GDM1 (cell line): ENCODE measurements at places on chromosomes 7 and 10.
A peak's percentile ranks its signal among the peaks of the same experiment; 100 is the strongest.

DNA sequence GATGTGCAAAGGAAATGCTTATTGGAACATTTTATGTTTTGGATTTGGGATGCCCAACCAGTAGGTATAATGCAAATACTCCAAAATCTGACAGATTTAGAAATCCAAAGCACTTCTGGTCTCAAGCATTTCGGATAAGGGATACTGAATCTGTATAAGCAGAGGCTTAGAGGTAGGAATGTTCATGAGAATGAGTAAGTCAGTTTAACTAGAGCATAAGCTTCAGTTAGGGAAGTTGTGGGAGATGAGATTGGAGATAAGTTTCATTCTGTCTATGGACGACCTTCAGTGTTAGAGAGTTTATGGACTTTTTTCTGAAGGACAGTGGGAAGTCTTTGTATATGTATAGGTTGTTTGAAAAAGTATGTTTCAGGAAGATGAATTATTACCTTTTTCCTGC, 10.4 kb downstream of the TAX1BP1 start:
- DNase-seq = no peak

GRCh38 chr10:119705434-119705831, 20.4 kb upstream of the INPP5F start:
- DNase-seq = no peak

GRCh38 chr10:104146882-104147281, 24.9 kb downstream of the SFR1 start:
- DNase-seq = no peak

DNA sequence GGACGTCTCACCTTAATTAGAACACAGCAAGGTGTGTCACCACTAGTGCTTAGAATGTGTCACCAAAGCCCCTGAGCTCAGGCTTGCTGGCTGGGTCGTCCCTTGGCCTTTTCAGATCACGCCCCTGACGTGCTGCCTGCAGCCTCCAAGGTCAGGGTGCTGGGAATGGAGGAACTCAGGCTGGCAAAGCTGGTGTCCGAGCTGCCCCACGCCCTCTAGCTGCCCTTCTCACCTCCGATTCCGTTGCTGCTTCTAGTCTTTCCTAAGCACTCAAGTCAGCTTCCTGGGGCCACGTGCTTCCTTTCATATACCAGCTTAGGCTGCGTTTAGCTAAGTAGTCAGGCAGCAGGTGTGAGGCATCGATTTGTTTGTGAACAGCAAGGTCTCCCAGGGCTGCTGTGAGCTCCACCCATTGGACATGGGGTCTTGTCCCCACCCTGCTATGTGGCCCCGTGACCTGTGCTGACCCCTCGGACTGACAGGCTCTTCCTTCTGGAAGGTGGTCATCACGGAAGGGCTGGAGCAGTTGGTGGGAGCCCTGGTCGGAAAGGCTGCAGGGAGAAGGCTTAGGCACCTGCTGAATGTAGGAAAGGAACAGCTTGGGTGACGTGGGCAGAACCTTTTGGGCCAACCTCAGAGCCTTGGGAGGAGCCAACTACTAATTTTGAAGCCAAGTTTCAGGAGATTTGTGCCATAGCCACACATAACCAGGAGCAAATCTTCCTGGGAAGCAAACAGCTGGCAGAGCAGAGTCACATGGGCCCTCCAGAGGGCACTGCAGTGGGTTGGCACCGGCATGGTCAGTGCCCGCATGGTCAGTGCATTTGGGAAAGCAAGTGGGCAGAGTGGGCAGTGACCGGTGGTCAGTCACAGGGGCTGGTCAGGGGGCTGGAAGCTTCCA, 28.8 kb downstream of the VIPR2 start:
- no peak for DNase-seq

- DNase-seq = no peak
Observed at GRCh38 chr7:138025215-138026186, 23.6 kb upstream of the CREB3L2 start.

GRCh38 chr7:15686295-15686956, at the start of gene MEOX2:
TSS of gene MEOX2 (minus strand) at chr7:15686683. CDS start at chr7:15686402, 281 bp downstream.
- no peak for DNase-seq

DNA sequence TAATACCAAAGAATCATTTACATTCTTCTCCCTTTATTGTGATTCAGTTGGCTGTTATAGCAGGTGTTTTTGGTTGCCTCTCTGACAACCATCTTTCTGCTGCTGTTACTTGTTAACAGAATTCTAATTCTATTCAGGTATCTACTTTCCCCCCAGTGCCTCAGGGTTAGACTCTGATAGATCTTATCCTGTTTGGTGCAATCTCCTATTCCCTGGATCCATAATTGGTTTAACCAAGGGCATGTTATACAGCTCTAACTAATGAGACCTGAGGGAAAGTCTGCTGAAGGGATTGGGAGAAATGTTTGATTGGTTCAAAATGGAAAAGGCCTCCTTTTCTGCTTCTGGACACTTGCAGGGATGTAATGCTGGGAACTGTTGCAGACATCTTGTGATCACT, 161.5 kb downstream of the GPR158 start:
- DNase-seq = no peak

- no peak for DNase-seq
Observed at GRCh38 chr10:44300666-44301649, 83.9 kb downstream of the CXCL12 start.

DNA sequence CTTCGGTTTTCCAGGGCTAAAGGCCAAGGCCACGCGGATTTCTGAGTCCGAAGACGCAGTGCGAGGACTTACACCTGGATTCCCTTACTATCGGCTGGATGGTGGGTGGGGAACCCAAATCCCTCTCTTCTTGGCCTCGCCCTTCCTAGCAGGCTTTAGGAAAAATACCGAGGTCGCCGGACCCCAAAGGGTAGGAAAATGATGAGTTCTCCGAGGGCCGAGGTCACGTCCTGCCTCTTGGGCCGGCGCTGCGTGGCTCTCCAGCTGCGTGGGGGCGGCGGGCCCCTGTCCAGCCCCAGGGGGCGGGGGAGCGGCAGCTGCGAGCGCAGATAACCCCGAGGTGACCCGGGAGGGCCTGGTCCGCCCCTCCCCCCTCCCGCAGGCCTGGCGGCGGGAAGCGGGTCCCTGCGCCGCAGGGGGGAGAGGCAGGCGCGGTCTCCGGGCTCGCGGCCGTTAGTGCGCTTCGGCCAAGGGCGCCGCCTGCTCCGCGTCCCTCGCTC, 805 bp upstream of the HMX3 start:
- no peak for DNase-seq

- DNase-seq = no peak
Observed at GRCh38 chr10:129891806-129892205, 72.3 kb downstream of the EBF3 start.

GRCh38 chr7:36315309-36315944, 74.2 kb upstream of the ANLN start:
- DNase-seq = no peak

- DNase-seq = no peak
Observed at GRCh38 chr7:22140578-22140977, 194.9 kb upstream of the CDCA7L start.

- DNase-seq = no peak
Observed at GRCh38 chr7:43697690-43698089, 31.6 kb downstream of the COA1 start.

DNA sequence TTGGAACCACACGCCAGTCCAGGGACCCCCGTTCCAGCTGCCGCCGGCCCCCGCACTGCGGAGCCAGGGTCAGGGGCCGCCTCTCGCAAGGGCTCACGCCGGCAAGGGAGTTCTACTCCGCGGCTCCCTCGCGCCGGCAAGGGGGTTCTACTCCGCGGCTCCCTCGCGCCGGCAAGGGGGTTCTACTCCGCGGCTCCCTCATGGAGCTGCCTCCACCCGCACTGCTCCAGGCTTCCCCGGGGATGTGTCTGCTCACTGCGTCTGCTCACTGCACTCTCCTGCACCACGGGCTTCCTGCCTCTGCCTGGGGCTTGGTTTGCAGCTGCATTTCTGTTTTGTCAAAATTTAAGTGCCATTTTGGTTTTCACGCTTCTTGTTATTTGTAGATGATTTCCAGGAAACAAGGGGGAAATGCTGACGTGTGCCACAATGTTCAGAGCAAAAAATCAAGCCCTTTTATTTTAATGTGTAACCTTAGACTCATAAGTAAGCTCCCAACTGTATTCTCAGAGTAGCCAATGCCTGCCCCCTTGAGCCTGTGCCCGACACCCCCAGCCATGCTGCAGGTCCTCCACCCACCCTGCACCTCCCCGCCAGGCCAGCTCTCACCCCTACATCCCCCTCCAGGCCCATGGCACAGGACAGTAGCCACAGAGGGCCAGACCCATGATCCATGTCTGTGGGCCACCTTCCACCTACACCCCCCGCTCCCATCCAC, 246.2 kb downstream of the MAD1L1 start:
- DNase-seq = no peak

DNA sequence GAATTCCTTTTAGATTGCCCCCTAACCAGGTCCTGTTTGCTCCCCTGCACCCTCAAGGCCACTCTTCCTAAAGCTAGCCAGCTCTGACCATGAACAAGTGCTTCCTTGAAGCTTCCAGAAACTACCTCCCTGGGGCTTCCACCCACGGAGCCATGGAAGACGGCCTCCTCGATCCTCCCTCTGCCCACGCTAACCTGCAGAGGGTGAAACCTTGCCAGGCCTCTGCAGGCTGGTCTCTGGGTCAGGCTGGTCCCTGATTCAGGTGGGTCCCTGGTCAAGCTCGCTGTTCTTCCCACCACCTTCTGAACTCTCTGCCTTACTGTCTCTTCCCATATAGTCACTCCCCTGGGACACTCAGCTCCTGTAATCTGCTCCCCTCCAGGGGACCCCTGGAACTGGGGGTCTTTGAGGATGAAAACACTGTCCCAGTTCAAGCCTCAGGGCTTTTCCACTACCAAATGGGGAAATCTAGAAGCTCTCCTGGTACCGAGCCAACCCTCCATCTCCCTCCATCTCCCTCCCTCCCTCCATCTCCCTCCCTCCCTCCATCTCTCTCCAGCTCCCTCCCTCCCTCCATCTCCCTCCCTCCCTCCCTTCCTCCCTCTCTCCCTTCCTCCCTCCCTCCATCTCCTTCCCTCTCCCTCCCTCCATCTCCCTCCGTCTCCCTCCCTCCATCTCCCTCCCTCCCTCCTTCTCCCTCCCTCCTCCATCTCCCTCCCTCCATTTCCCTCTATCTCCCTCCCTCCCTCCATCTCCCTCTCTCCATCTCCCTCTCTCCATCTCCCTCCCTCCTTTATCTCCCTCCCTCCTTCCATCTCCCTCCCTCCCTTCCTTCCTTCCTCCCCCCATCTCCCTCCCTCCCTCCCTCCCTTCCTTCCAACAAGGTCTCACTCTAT, 2.9 kb downstream of the MLXIPL start:
- DNase-seq = no peak

DNA sequence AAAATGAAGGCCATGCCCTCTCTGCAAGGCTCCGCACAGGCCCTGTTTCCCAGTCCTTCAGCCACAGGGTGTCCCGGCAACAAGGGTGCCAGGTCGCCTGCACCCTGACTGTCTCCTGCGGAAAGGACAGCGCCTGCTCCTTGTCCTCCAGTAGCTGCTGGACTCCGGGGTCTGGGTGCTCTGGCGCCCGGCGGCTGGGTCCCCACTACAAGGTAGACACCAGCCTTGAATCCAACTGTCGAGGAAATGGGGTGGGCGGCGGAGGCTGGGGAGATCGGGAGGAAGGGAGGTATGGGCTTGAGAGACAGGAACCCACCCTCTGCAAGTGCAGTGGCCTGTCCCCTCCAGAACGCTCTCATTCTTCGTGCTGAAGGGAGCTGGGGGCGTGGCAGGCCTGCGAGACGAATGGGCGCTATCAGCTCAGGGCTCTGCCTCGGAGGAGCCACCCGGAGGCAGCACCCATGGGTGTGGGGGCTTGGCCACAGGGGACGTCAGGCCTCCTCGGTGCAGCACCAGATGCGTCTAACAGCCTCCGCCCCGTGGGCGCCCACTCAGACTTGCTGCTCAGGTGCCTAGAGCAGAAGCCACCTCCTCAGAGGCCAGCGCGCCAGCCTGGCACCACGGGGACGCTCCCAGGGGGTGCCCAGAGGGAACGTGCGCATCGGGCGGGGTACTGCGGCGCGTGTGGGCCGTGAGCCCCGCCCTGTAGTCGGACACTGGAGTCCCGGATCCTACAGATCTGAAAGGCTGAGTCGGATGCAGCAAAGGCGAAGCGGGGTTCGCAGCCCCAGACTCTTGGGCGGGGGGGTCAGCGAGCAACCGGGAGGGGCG, 15.6 kb downstream of the ADAM8 start:
- no peak for DNase-seq

DNA sequence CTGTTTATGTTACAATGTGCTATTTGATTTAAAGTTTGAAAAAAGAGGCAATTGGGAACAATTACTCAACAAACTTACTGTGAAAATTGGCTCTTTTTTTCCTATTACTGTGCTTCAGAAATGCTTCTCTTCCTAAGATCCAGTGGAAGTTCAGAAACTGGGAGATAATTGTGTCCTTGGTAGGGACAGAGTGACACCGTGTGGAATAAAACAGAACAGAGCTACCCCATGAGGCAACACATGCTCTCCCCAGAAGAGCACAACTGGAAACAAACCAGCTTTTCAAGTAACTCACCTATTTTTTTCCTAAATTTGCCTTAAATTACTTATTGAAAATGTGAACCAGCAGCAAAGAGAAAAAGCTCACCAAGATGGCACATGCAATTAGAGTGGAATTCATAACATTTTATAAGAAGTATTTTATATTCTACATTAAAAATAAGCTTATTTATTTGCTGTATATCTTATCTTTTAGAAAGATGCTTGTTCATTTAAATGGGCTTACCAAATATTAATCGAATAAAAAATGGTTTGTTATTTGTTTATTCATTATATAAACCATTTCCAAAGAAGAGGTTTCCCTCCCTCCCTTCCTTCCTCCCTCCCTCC, 346.1 kb upstream of the ANKRD30A start:
- DNase-seq = peak; percentile 7

- no peak for DNase-seq
Observed at GRCh38 chr7:28149291-28150101, 31.1 kb downstream of the JAZF1 start.

GRCh38 chr7:144481833-144482232, 78.3 kb upstream of the NOBOX start:
- no peak for DNase-seq

DNA sequence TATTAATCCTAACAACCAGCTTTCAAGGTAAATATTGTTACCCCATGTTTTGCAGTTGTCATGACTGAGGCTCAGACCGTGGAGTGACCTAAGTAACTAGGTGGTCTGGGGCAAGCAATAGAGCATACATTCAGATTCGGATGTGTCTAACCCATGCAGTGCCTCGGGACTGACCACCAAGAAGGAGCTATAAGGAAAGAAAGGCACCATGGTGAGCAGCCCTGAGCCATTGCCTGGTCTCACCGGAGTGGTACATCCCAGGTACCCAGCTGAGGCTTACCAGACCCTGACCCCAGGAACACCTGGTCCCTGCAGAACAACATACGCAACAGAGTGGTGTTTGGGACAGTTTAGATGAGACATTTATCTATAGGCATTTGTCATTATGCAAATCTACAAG, 175.5 kb upstream of the ZMIZ1 start:
- DNase-seq = no peak
